Stimulated activated CD4-positive, alpha-beta T cell treated with anti-CD3 and anti-CD28 coated beads, TNF-alpha, amount 100 ng/mL, for 1 hour (primary cell): ENCODE measurements at places on chromosomes 2 and 18.

DNA sequence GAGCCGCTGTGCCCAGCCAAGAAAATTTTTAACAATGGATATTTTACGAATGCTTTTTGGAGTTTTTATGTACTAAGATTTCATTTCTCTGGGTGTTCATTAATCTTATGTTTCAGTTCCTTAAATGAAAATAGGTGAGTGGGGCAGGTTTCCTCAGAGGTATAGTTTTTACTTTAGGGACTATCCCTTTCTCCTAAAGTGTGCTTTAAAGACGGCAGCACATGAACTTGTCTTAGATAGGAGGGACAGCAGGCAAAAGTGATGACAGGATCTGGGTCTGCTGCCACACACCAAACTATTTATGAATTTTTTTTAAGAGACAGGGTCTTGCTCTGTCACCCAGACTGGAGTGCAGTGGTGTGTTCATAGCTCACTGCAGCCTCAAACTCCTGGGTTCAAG is 8.0 kb upstream of the REL start:
- no peak for DNase-seq

DNA sequence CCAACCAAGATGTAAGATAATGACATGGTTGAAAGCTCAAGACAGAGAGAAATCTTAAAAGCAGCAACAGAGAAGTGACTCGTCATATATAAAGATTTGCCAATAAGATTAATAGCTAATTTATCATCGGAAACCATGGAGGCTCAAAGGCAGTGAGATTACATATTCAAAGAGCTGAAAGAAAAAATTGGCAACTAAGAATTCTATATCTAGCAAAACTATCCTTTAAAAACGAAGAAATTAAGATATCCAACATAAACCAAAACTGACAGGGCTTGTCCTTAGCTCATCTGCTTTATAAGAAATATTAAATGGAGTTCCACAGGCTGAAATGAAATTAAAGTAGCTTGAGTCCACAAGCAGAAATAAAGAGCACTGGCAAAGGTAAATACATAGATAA is 236.6 kb downstream of the ANAPC1 start:
- no peak for DNase-seq

GRCh38 chr2:100968146-100969145 is 33.6 kb upstream of the RPL31 start:
- DNase-seq = no peak

- DNase-seq = no peak
Observed at GRCh38 chr2:30503007-30503694, 56.1 kb downstream of the LCLAT1 start.

GRCh38 chr2:54520687-54521086 is 64.6 kb downstream of the SPTBN1 start:
- no peak for DNase-seq

- DNase-seq = no peak
Observed at GRCh38 chr2:177169810-177170514, 42.6 kb upstream of the HNRNPA3 start.

GRCh38 chr2:219234331-219234730 is 4.7 kb downstream of the ANKZF1 start:
- no peak for DNase-seq

GRCh38 chr2:201176081-201176481 is 6.9 kb upstream of the CASP10 start:
- DNase-seq = no peak

GRCh38 chr2:149420053-149420963 is 89.9 kb downstream of the LYPD6 start:
- DNase-seq = no peak

GRCh38 chr2:8154270-8154669 is 527.6 kb upstream of the ID2 start:
- DNase-seq = no peak

DNA sequence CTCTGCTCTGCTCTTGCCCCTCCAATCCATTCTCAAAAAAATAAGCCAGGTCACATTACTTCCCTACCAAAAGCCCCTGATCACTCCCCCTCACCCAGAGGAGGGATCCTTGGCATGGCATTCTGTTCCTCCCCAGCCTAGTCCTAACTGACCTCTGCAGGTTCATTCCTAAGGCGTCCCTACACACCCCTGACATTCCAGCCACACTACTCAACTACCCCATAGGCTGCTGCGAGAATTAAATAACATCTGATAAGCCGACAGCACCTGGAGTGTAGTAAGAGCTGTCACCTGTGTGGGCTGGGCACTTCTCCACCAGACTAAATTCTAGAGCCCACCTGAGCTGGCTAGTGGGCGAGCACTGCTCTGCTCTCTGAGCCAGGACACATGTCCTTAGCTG is 44.7 kb upstream of the SLC1A4 start:
- no peak for DNase-seq

DNA sequence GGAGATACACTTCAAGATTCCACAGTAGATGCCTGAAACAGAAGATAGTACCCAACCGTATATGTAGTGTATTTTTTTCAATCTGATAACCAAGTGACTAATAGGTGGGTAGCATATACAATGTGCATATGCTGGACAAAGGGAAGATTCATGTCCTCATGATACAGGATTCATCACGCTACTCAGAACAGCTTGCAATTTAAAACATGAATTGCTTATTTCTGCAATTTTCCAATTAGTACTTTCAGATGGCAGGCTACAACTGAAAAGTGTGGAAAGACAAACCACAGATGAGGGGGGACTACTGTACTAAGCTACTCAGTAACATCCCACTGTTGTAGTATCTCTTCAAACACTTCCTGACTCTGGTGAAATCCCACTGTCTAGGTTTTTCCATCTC is 3.7 kb downstream of the IER3IP1 start:
- no peak for DNase-seq

DNA sequence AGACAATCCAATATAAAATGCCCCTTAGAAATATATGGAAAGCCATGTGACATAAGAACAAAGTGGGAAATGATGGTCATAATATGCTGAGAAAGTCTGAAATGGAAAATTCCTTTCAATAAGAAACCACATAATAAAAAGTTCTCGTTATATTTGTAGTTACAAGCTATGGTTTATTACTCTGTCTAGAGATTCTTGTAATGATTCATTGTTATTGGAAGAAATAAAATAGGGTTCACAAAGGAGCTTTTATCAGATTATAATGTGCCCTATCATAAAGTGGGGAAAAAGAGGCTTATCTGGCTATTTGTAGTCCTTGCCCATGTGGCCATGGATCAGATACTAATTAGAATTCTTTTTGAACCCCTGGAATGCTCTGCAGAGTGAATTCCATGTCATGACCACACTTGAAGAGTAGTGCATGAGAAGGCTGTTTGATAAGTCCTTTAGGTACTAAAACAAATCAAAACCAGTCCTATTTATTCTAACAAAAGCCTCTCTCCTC is 420.7 kb upstream of the NRP2 start:
- no peak for DNase-seq

DNA sequence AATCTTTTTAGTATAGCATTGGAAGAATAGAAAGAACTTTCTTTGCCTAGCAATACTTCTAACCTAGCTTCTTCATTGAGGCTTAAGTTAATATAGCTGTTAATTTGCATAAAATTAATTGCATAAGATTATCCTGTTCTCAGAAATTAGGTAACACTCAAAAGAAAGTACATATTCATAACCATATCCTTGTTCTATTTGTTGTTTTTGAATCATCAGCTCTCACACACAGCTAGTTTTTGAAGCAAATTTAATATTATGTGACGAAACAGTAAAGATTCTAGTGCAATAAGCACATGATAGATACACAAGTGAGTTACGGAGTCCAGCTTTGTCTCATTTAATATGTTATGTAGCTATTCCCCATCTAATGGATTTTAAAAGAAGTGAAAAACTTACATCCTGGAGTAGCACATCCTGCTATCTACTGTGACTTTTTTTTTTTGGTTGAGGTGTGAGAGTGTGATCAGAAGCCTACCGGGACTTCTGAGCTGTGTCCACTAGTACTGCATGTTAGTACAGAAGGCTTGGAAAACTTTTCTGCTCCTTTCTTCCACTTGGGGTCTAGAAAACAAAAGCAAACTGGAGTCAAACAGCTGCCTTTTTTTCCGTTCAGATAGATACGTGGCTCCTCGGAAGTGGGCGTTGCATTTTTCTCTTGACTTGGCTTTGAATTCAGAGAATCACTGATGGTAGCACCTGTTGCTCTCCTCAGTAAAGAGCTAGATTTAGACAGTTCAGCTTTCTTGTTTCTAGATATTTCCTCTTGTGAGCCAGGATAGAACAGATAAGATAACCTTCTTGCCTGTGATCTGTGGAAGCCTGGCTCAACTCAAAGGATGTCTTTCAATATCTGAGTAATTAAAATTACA is 27.2 kb downstream of the KDM3A start:
- no peak for DNase-seq

GRCh38 chr2:237912271-237913192 is 53.1 kb downstream of the RAMP1 start:
- no peak for DNase-seq

DNA sequence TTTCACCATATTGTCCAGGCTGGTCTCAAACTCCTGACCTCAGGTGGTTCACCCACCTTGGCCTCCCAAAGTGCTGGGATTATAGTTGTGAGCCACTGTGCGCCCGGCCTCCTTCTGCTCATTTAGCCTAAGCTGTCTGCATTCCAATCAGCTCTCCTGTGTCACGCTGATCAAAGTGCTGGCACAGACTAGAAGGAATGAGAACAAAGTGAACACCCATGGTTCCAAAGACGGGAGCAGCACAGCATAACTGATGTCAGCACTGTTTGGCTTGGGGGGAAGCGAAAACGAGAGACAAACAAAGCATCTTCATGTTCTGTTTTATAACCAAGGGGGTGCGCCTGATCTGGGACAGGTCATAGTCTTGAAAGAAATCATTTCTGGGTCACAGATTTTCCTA is 43.3 kb downstream of the DIPK1C start:
- DNase-seq = no peak

- no peak for DNase-seq
Observed at GRCh38 chr18:22643731-22644130, 226.0 kb upstream of the CTAGE1 start.

- DNase-seq = no peak
Observed at GRCh38 chr2:143229952-143230351, 100.7 kb downstream of the ARHGAP15 start.

DNA sequence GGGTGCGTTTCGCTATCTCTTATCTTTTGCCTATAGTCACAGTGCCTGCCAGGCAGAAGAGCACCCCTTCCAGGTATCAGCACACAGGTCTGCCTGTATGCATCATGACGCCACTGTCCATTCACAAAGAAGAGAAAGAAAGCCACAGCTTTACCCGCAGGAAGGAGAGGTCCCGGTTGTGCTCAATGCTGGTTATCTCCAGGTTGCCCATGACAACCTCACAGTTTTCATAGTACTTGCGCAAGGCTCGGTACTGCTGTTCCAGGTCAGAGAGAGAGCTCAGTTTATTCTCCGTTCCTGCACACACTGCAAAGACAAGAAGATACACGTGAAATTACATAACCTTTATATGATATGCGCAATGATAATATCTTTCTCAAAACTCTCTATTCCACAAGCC is 414.0 kb downstream of the ERBB4 start:
- no peak for DNase-seq

DNA sequence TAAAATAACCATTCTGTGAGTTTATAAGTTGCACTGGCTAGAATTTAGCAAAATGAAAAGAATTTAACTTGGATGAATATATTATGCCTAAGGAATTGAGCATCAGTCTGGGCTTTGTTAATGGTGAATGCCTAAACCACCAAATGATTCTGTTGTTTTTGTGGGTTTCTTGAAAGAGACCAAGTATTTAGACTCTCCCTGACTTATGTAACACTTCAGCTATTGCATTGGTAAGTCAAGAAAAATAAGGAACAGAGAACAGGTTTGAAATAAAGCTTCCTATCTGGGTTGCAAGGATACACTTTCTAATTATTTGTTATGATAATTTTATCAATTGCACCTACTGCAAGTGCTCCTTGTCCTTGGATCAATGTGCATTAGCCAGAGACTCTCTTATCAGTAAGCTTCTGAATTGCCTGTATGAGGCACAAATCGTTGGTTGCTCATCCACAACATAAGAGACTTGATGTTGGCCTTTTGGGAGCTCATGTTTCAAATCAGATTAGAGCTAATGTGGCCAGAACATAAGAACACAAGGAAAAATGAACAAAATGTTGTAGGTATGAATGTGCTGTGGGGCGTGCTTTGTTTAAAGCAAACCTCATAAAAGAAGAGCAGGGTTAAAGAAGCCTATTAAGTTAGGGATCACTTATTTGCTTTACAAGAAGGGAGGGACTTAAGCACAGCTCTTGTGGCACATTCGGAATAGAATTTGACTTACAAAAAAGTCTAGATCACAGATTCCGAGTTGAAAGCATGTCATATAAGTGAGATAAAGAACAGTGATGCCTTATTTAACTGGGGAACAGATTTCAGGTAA is 37.2 kb downstream of the PRKCE start:
- no peak for DNase-seq

- DNase-seq = no peak
Observed at GRCh38 chr2:105567996-105568494, 169.2 kb upstream of the FHL2 start.

DNA sequence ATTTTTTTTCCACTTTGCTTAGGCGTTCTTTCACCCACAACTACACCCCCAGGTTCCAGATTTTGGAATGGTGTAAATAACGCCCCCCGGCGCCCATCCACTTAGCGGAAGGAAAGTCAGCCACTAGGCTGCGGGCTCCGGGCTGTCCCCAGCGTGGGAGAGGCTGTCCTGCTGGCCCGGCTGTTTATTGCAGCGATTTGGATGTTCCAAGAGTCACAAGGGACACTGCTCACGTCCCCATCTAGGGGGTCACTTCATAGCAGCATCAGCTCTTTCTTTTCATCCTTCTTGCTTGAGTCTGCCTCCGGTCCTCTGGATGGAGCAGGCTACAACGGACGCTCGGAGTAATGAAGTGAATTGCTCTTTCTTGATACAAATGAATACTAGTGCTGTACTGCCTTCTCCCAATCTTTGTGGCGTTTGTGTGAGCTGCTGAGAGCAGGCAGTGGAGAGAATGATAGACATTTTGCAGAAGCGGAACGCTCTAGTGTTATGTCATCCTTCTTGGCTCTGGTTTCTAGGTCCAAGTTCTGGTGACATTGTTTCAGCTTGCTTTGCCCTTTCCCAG is 50.7 kb upstream of the PAIP2B start:
- DNase-seq = no peak

- no peak for DNase-seq
Observed at GRCh38 chr2:178109813-178110212, 2.4 kb upstream of the RBM45 start.

- DNase-seq = no peak
Observed at GRCh38 chr2:205758051-205758450, 75.8 kb downstream of the NRP2 start.

- no peak for DNase-seq
Observed at GRCh38 chr2:111117598-111118480, 2.9 kb upstream of the BCL2L11 start.

DNA sequence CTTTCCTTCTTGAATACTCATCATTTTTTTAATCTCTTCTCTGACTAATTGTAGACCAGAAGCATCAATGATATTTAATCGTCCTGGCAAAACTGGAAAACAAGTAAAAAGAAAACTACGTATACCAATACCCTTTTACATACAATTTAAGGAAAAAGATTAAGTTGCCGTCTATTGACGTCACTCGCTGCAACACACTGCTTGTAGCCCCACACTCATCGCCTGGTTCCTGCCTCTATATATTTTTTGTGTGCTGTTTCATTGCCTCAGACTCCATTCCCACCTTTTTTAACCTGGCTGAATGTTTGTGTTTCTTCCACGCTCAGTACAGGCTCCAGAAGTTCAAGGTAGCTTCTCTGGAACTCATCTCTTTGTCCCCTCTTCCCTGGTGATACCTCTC is 536.2 kb downstream of the METTL4 start:
- no peak for DNase-seq

GRCh38 chr2:172096626-172097547 is 5.8 kb downstream of the DLX2 start:
- DNase-seq = no peak
